ENCODE measurements at places on chromosomes 6 and 20.

DNA sequence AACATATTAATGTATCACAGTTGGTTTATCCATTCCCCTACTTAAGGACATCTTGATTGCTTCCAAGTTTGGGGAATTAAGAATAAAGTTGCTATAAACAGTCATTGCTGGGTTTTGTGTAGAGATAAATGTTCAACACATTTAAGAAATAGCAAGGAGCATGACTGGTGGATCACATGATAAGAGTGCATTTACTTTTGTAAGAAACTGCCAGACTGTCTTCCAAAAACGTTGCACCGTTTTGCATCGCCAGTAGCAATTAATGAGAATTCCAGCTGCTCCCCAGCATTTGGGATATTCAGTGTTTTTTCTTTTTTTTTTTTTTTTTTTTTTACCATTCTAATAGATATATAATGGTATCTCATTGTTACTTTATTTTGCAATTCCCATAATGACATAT is 695.7 kb upstream of the GJE1 start:
- no peak for DNase-seq

DNA sequence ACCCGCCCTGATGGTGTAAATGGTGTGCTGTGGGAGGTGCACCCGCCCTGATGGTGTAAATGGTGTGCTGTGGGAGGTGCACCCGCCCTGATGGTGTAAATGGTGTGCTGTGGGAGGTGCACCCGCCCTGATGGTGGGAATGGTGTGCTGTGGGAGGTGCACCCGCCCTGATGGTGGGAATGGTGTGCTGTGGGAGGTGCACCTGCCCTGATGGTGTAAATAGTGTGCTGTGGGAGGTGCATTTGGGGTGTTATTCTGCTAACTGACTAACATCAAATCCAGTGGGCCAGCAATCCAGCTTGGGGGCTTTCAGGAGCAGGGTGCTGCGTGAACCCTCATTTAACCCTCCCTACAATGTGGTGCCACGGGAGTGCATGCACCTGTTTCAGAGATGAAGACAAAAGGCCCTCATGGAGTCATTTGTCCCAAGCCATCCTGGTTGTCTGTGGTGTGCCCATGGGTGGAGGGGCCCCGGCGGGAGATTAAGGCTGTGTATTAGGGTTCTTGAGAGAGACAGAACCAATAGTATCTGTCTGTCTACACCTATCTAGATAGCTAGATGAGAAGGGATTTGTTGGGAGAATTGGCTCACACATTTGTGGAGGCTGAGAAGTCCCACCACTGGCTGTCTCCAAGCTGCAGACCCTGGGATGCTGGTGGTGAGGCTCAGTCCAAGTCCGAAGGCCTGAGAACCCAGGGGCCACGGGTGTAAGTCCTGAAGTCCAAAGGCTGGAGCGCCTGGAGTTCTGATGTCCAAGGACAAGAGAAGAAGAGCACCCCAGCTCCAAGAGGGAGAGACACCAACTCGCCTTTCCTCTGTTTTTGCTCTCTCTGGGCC is 39.2 kb downstream of the TMEM242 start:
- DNase-seq = no peak

DNA sequence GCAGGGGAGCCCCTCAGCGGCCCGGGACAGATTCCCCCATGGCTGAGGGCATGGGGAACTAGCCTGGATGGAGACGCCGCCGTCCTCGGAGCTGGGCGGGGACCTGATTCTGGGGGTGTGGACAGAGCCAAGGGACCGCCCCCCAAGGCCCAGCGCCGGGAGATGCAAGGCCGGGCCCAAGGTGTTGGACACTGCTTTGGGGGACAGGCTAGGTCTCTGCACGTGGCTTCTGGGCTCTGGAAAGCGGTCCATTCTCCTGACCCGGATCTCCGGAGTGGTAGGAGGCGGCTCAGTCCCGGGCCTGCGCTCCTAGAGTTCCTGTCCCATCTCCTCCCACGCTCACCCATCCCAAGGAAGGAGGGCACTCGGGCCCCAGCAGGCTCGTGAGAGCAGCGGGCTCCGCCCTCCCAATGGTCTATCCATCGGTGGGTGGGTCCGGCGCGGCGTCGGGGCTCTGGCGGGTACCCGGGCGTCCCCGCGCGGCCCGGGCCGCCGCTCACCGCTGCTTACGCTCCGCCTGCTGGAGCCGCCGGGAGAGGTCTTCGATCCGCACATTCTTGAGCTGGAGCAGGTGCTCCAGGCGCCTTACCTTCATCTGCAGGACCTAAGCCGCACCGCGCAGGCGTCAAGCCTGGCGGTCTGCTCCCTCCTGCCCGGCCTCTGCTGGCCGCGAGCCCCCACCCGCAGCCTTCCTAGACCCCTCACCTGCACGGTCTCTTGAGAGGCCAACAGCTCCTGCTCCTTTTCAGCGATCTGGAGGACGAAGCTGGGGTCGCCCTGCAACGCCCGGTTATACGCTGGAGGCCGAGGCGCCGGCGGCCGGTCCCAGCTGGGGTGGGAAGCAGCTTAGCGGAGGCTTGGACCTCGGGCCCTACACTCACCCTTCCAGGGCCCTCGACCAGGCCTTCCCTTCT is 3.3 kb downstream of the SPEF1 start:
- DNase-seq = peak; percentile 45

DNA sequence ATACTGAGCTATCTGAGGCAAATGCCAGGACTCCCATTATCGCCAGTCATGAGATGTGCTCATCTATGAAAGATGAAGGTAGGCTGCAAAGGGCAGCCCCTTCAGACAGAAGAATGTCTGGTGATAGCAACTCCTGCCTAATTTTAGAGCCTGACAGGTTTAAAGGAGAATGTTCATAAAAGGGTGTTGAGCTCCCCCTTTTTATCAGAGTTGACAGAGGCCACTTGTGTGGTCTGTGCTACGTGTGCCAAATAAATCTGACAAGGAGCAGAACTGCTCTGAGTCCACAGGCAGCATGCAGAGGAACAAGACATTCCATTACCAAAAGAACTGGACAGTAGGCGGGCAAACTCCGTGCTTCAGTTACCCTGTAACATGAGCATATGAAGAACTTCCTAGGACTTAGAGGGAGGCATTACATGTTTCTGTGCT is 101.8 kb downstream of the PREP start:
- no peak for DNase-seq

DNA sequence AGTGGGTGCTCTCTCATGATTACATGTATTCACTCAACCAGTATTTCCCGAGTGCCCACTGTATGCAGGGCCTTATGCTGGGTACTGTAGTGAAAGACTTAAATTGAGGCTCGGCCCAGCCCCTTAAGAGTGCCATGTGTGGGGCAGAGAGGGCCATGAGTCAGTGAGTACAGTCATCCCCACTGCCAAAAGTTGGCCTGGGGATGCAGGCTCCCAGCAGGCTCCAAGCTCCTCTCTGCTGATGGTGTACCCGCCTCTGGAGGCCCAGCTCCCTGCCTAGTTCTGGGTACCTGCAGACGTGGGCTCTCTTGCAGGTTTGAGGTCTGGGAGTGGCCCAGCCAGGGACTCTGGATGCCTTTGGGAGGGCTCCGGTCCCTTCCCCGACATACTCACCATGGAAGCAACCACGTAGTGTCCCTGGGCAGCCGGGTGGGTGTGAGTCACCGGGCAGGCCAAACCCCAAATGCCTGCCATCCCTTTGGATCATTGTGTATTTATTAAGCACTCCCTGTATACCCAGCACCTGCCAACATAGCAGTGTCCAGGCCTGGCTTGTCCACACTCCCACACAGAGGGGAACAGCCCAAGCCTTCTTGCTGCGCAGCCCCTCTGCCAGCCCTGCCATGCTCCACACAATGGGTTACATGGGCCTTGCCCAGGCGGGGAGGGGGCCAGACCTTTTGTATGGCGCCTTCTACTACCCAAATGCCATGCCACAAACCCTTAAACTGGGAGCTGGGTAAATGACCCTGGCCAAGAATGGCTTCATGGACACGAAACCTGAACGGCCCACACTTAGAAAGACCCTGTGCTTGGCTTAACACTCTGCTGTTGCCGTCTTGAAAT is 153.6 kb downstream of the VEGFA start:
- DNase-seq = no peak

DNA sequence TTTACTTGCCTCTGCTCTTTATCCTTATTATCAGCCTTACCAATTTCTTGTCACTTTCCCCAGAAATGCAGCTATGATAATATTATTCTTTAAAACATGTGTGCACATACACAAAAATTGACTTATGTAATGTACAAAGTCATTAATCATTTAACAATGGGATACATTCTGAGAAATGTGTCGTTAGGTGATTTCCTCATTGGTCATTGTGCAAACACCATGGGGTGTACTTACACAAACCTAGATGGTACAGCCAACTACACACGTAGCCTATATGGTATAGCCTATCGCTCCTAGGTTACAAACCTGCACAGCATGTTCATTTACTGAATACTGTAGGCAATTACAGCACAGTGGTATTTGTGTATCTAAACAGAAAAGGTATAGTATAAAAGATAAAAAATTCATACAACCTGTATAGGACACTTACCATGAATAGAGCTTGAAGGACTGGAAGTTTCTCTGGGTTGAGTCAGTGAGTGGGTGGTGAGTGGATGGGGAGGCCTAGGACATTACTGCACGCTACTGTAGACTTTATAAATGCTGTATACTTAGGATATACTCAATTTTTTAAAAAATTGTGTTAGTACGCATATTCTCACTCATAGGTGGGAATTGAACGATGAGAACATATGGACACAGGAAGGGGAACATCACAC is 56.9 kb downstream of the HIVEP1 start:
- no peak for DNase-seq

DNA sequence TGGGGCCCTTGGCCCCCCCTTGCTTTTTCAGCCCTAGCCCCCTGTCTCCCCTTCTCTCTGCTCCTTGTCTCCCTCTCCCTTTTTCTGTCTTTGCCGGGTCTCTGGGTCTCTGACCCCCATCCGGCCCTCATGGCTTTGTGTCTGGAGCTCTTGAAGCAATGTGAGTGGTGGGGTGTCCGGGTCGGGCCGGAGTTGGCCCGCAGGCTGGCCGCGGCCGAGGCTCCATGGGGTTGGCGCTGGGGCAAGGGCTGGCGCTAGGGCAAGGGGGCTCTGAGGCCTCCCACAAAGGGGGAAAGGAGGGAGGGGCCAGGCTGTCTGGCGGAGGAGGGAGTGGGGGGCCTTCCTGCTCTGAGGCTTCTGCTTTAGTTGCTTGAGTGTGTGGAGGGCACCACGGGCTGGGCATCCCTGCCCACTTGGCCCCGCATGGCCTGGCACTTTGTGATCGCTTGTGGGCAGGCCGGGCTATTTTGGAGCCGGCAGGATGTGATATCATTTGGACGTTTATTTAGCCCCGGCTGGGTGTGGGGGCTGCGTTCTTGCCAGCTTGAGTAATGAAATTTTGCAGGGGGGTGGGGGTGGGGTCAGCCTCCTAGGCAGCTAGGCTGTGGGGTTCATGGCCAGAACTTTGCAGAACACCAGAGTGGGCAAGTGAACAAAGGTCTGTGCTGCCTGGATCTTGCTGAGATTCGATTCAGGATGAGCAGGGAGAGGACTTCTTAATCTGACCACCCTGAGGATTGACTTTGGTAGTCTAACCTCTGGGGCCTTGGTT is 78.7 kb upstream of the MYL9 start:
- DNase-seq = no peak

DNA sequence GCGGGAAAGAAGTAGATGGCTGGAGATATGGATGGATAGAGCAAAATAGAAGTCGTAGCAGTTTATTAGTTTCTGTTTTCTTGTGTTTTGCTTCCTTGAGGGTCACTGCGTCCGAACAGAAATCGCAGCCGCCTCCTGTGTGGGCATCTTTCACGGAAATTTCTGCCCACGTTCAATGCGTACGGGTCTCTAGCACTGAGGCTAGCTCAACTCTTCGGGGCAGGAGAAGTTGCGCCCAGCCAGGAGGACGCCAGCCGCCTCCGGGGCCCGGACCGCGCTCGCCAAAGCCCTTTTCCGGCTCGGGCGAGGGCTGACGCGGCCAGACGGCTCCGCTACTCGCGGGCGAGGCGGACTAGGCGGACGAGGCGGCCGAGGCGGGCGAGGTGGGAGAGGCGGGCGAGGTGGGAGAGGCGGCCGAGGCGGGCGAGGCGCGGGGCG is 814 bp downstream of the TFAP2B start:
- DNase-seq = no peak

GRCh38 chr6:150050846-150051245 is 18.1 kb downstream of the ULBP3 start:
- no peak for DNase-seq

- DNase-seq = no peak
Measured at GRCh38 chr6:57177545-57178265, 5.6 kb downstream of the BAG2 start.

- no peak for DNase-seq
Measured at GRCh38 chr6:37323580-37323979, 30.2 kb upstream of the RNF8 start.

DNA sequence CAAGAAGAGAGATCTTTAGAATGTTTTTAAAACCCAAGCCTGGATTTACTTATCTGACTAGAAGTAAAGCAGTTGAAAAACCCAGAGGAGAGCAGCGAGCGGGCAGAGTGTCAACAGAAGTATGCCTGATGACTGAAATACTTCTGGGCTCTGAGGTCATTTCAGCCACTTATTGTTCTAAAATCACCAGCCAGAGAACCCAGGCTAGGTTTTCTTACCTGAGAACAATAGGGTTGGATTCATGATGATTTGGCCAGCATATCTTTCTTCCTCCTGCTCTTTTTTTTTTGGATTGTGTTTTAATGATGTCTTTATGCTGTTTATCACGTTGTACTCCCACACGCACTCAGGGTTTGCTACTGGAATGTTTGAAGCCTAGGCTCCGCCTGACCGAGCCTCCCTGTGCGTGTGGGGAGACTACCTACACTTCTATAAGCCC is 63.0 kb upstream of the KIF25 start:
- no peak for DNase-seq

DNA sequence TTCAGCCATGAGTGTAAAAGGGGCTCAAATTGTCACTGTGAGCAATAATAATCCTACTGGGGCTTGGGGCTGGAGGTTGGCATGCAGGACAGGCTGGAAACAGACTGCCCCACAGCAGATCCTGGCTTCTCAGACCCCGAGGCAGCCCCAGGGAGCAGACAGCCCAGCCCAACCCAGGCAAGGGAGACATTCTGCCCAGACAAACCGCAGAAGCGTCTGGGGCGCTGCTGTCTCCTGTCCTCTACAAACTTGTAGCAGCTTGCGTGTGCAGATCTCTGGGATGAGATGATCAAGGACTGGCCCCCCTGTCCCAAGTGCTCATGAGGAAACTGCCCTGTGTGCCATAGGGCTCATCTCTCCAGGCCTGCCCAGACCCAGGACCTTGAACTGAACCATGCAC is 84.6 kb downstream of the MAFB start:
- no peak for DNase-seq

DNA sequence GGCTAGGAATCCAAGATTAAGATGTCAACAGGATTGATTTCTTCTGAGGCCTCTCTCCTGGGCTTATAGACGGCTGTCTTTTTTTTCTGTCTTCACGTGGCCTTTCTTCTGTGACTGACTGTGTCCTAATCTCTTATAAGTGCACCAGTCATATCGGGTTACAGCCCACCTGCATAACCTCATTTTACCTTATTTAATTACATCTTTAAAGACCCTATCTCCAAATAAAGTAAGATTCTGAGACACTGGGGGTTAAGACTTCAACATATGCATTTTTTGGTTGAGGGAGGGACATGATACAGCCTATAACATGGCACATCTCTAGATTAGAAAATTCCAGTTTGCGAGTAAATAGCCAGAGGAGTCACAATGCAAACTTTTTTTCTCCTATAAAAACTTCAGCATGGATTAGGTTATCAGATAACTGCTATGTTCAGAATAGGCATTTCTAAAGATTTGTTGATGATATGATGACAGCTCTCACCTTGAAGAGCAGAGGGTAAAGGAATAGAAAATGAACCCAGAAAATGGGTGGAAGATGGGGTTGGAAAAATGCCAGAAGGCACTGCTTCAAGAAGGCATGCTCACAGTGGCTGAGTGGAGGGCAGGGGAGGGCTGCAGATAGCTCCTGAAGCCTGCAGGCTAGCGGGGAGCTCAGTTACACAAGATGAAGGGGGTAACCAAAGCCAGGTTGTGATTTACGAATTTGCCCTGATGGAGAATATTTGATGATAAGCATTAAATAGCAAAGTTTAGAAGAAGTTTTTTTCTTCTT is 8.7 kb upstream of the PDE7B start:
- no peak for DNase-seq
